Left ventricle myocardium superior (tissue), 1 donor: ENCODE measurements at places on chromosomes 12 and 14.
A peak's percentile ranks its signal among the peaks of the same experiment; 100 is the strongest.

DNA sequence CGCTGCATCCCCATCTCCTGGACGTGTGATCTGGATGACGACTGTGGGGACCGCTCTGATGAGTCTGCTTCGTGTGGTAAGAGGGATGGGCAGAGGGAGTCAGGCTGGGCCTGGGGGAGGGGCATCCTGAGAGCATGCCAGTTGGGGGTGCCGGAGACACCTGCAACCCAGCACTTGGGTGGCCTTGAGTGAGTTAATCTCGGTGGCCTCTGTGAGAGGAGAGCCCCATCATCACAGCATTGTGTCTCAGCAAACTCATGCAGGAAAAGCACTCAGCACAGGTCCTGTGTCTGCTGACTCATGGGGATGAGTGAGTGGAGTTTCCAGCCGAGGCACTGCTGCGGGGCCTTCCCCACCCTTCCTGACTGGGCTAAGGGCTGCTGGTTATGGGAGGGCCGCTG lies 19.6 kb upstream of the LRP1-AS start:
- DNase-seq, result no peak

DNA sequence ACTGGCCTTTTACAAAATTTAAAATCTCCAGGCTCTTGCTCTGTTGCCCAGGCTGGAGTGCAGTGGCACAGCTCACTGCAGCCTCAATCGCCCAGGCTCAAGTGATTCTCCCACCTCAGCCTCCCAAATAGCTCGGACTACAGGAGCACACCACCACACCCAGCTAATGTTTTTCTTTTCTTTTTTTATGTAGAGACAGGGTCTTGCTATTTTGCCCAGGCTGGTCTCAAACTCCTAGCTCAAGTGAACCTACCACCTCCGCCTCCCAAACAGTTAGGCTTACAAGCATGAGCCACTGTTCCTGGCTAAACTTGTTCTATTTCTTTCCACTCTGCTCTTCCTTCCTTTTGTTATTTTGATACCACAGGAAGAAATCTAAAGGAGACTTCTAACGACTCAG lies 15.2 kb downstream of the SYNJ2BP start:
- no peak for DNase-seq

DNA sequence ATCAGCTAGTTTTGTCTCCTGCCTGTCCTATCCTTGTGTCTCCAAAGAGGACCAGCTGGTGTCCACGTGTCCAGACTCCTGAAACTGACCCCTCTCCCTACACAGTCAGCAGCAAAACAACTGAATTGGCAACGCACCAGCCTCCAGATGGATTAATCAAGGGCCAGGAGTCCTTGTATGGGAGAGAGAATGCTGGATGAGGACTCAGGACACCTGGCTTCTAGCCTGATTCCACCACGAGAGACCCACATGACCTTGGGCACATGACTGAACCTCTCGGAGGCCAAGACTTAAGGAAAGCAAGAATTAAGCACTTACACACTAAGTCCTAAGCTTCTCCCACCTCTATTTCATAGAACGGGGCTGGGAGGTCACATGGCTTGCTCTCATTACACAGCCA lies 60.4 kb upstream of the CMKLR1 start:
- DNase-seq, result peak; percentile 65

- no peak for DNase-seq
Observed at GRCh38 chr12:96571101-96571862, 81.9 kb downstream of the CFAP54 start.

DNA sequence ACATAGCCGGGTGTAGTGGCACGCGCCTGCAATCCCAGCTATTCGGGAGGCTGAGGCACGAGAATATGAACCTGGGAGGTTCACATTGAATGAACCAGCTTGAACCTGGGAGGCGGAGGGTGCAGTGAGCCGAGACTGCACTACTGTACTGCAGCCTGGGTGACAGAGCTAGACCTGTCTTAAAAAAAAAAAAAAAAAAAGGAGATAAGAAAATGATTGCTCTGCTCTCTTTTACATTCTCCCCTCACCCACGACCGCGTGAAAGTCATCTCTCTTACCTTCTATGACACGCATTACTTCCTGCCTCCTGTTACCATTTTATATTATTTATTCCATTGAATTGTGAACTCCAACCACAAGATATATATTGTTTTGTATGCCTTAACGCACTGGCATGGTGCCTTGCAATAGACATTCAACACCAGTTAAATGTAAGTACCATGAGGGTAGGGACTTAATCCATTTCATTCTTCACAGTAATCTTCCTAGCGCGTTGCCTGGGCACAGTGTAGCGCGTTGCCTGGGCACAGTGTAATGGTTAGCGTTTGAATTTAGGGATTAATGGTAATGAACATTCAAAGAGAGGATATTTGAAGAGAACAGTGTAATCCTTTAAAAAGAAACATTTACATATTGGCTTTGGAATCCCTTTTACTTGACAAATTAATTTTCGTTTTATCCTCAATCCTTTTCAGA lies 2.7 kb downstream of the RAP1B start:
- no peak for DNase-seq

DNA sequence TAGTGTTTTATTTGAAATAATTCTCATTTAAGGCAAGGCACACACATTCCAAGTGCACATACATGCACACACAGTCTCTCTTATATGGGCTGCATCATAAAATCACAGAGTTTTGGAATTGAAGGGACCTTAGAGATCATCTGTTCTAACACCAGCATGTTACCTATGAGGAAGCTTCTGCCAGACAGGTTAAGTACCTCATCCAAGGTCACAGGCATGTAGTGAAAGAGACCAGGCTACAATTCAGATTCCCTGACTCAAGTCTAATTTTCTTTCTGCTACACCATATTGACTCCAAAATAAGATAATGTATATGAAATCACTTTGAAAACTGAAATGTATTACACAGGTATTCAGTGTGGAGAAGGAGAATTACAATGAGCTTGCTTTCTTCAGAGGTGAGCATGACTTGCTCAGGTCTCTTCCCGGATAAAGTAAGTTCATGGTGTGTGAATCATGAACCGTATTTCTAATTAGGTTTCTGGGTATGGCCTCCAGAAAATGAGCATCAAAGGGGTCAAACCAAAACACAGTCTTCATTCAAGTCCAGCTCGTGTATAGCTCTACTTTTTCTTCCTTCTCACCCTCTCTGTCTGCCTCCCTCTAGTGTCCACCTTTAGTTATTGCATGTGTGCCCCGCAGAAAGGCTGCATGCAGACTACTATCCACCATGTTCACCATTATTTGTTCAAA lies 411.9 kb downstream of the FUT8 start:
- DNase-seq, result no peak
